Activated naive CD4-positive, alpha-beta T cell treated with anti-CD3 and anti-CD28 coated beads, Interleukin-2, amount 50 U/mL, for 16 hours (primary cell): ENCODE measurements at places on chromosomes 1 and 21.

DNA sequence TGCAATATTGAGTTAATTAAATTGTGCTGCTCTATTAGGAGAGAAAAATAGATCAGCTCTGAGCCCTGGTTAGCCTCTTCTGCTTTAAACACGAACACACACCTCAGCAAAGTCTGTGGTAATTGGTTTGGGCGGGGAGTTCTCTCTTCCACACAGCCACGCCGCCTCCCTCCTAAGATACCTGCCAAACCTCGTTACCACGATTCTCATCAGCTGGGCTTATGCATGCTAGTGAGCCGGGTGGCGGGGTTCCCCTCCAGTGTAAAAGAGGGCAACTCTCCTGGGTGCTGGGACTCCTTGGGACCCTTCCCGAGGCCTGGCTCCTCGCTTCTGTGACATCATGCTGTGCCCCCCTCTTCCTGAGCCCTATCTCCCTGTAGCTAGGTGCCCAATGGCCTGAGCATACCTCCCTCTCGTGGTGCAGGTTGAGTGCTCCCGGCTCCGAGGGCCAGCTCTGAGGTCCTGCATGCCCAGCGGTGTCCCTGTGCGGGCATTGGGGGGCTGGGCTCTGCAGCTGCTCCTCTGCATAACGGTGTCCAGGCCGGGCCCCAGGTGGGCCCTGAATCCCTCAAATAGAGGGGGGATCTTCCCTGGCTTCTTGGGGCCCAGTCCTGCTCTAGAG, 182.9 kb downstream of the PRDM16 start:
- no peak for DNase-seq

DNA sequence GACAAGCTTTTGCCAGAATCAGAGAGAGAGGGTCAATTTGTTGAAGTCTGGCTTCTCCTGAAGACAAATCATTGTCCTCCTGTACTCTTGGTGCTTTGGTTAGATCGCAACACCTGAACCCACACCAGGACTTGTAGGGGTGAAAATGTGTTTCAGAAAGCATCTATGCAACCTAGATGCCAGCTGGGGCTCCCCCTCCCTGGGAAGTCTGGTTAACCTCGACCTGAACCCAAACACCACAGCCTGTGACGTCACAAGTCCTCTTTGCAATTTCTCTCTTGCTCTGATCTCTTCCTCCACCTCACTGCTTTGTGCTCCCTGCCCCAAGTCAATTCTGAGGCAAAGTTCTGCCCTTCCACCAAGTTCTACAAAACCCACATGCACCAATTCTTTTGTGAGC, 42.8 kb upstream of the USP24 start:
- DNase-seq: no peak

DNA sequence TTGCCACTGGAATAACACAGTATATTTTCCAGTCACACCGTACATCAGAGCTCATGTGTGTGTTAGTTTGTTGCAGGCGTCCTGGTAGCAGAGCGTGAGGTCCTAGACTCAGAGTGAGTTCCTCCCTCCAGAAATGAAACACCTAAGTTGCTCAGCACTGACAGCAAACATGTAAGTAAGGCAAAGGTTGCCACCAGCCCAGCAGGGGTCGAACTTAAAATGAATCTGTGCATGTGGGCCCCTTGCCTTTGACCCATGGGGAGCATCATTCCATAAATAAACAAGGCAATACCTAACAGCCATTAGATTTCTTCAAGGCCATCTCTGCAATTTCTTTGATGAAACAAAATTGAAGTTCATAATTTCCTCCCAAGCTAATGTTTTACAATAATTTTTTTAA, 125.3 kb upstream of the ERG start:
- DNase-seq: no peak

DNA sequence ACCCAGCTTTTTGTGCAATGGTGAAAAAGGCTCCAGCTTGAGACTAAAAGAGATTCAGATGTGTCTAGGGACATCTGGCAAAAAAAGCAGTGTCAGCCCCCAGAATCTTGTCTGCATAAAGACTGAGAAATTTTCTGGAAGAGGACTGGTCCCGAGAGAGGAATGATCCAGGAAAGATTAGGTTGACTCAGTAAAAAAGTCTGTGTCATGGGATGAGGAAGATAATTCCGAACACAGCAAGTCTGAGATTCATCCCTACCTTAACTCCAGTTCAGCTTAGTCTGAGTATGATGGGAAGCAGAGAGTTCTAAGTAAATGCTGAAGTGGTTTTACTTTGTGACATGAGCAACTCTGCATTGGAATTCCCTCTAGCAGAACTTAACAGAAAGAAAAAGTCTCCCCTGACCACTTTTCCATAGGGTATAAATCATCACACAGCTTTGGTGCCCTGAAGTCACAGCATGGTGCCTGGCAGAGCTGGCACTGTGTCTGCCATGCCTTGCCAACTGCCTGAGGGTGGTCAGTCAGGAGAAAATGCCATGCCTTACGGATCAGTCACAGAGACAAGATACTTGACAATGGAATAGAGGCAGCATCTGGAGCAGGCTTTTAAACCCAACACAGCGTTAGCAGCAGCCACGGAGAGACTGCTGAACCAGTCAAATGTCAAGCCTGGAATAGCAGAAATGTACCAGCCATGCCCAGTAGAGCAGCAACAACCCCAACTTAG, 153.4 kb downstream of the ZC3H11B start:
- DNase-seq: no peak

- peak; percentile 53 for DNase-seq
Measured at GRCh38 chr1:151047925-151048644, 534 bp downstream of the C1orf56 start.

DNA sequence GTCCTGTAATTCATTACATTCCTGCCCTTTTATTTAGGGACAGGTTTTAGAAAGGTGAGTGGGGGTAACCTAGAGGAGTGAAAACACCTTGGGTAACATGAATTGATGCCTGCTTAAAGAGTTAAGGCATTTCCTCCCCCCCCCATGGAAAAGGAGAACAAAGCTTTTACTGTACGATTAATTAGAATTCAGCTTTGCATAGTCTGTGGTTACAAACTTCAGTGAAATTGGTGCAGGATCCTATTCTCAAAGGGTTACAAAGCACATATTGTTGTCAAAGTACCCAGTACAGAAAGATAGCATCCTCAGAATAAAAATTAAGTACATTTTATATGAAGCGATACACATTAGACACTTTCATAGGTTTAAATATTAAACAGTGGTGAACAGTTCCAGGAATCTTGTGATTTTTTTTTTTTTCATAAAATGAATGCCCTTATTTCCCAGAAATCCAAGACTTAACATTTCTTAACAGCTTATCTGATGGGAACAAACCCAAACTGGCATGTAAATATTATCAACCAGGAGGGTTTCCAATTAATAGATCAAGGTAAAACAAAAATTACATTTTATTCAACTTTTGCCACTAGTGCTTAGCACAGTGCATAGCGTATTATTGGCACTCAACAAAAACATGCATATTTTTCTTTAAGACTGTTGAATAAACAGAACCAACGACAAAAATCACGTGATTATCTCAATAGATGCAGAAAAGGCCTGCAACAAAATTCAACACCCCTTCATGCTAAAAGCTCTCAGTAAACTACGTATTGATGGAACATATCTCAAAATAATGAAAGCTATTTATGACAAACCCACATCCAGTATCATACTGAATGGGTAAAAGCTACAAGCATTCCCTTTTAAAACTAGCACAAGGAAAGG, 172.7 kb downstream of the PDE4B start:
- DNase-seq: no peak

- DNase-seq: no peak
Measured at GRCh38 chr1:43382027-43382779, 7.4 kb downstream of the MED8 start.

DNA sequence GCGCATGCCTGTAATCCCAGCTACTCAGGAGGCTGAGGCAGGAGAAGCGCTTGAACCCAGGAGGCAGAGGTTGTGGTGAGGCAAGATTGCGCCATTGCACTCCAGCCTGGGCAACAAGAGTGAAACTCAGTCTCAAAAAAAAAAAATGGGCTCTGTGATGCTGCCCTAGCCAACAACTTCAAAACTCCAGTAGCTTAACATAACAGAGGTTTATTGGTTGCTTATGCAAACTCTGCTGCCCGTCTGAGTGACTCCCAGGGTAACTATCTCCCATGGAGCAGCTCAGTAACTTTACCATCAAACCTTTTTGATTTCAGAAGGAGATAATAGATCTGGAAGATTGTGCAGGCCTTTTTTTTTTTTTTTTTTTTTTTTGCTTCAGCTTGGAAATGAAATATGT, 18.9 kb upstream of the ITLN2 start:
- DNase-seq: no peak

DNA sequence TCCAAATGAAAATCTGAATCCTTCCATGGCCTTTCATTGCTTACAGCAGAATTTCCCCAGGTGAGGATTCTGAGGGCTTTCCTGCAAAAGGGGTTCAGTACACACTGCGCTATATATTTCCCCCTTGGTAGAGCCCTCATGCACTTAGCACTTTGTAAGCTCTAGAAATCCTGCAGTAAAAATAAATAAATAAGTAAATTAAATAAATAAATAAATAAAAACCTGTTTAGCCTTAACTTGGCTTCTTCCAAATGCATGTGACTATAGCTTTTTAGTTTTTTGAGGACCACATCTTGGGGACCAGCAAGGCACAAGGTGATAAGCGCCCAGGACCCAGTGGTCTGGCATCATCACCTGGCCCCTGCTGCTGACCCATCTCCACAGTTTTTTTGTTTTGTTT, 3.2 kb upstream of the BMP8B start:
- no peak for DNase-seq

DNA sequence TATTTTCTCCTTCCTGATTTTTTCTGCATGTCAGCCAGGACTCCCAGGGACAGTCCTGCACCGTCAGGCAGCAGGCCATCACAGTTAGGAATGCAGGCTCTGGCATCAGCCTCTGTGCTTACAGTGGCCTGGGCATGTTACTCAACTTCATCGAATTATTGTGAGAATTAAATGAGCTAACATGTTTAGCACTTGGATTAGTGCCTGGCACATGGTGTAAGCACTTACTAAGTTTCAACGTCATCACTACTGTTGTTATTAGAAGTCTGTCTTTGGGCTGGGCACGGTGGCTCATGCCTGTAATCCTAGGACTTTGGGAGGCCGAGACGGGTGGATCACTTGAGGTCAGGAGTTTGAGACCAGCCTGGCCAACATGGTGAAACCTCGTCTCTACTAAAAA, 45.1 kb downstream of the SCCPDH start:
- DNase-seq: no peak

DNA sequence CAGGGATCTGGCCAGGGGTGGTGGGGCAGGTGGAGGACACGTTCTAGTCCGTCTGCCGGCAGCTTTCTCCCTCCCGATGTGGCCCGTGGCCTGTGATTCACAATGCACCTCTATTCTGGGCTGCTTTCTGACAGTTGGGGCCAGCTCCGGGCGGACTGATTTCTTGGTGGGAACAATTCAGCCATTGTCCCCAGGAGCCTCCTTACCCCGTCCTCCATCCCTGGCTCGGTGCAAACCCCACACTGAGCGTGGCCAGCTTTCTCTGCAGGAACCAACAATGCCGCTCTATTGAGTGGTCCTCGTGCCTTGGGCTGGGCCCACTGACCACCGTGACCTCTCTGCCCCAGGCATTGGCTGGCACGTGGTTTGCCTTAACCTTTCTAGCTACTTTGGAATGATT, 29.7 kb downstream of the PADI2 start:
- DNase-seq: no peak

GRCh38 chr21:15409031-15409430, 320.8 kb upstream of the USP25 start:
- DNase-seq: no peak

DNA sequence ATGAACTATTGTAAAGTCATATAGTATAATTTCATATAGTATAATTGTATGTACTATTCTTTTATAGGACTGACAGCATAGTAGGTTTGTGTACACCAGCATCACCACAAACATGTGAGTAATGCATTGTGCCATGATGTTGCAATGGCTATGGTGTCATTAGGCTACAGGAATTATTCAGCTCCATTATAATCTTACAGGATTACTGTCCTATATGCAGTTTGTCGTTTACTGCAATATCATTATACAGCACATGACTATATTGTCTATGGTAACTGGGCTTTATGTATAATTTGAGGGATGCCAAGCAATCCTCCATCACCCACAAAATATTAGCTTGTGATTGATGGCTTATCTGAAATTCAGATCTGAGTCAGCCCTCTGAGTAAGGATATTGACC, 54.2 kb upstream of the PBX1 start:
- no peak for DNase-seq

DNA sequence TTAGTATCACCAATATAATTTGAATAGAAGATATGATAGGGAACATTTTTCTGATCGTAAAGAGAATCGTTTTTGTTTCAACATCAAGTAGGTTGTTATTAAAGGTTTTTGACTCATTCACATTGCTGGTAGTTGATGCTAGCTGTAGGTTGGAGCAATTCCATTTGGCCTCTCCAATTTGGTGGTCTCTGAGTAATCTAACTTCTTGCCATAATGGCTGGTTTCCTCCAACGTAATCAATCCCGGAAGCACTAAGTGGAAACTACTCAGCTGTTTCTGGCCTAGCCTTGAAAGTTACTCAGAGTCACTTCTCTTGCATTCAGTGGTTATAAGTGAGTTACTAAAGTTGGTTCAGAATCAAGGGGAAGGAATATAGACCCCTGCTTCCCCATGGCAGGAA, 26.0 kb downstream of the RCOR3 start:
- DNase-seq: no peak

- no peak for DNase-seq
Measured at GRCh38 chr1:157776971-157777391, at the start of gene FCRL2. Gene FCRL2, minus strand, starts transcription at chr1:157777132. Its CDS starts 59 bp downstream, at chr1:157777073.

DNA sequence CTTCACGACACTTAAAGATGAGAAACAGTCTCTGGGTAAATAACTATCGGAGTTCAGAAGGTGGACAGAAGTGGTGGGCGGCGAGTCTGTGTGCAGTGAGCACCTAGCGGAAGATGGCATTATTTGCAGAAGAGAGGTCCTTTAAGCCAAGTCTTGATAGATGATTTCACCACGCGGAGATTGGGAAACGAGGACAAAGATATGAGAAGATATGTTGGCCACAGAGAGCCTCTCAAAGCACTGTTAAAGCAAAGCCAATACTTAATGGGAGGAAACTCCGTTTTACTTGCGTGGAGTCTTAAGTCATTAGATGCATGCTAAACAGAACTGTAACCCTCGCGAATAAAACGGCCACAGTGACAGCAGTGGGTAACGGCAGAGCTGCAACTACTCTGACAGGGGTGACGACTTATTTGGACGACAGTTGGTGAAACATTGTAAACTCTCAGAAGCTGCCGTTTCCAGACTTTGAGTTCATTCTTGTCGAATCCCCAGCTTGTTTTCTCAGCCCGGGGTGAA, 577 bp upstream of the CEP350 start:
- DNase-seq: peak; percentile 56

DNA sequence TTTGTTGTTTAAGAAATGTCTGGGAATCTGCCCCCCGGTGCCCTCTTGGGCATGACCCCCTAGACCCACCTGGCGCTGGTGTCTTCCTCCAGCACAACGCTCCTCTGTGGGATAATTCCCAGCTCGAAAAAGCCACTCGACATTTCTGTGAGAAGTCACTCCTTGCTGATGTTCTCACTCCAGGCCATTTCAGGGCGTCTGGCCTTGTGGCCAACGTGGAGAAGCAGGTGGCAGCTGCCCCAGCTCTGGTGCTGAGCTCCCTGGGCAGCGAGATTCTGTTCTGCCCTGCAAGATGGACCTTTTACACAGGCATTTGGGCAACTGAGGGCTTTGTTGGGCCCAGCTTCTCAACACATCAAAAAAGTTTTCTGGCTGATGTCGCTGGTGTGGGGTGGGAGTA, 147.7 kb upstream of the WNT4 start:
- no peak for DNase-seq
